Naive thymus-derived CD4-positive, alpha-beta T cell (primary cell): ENCODE measurements at places on chromosomes 13 and 19. TPM values are rescaled to one million over a fixed set of nuclear protein-coding genes. Genes with fewer than 3 reads are reported as not detected.

GRCh38 chr19:39507715-39508364 lies 7.1 kb upstream of the SELENOV start:
- DNase-seq, result no peak
- peak overlapping the region; percentile 52 for H3K4me3 ChIP-seq
- no peak overlapping the region for H3K27ac ChIP-seq
- peaks cover 4% of the 10 kb centered on the region for H3K4me1 ChIP-seq
- H3K36me3 ChIP-seq, result no peaks in the 10 kb centered on the region

RUVBL2 gene
- 90.2 and 94.0 TPM in 2 replicates for total RNA-seq

PGLYRP1 gene
- total RNA-seq, result not detected

- H3K36me3 ChIP-seq, result no peaks in the 10 kb centered on the region
- no peak overlapping the region for H3K4me3 ChIP-seq
- no peak for DNase-seq
- no peaks in the 10 kb centered on the region for H3K27me3 ChIP-seq
- peaks cover 7% of the 10 kb centered on the region for H3K4me1 ChIP-seq
These were observed 13.2 kb downstream of the CLEC4G start for GRCh38 chr19:7718668-7719067.

DNA sequence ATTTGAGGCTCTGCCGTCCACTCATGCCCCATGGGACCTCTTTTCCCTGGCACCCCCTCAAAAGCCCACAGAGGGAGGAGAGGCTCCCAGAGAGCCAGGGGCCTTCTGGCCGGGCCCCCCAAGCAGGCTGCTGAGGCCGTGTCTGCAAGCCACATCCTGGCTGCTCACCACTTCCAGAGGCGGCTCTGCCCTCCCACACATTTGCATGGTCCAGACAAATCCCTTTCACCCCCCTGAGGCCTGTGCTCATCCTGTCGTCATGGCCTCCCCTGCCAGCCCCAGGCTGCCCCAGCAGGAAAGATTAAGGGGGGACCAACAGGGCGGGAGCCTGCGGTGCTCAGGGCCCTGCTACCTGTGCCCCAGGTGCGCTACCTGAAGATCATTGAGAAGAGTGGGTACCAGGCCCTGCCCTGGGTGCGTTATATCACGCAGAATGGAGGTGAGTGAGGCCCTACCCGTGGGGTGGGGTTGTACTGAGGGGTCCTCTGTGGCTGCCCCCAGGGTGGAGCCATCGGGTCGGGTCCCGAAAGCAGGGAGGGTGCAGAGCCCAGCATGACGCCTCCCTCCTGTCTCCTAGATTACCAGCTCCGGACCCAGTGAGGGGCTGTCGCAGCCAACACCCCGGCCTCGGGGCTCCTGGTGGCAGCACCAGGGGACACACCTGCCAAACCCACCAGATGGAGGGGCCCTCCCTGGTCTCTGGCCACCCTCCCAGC lies 36.3 kb downstream of the AP1M1 start:
- DNase-seq, result no peak
- H3K27me3 ChIP-seq, result no peaks in the 10 kb centered on the region
- no peak overlapping the region for H3K4me3 ChIP-seq
- H3K36me3 ChIP-seq, result no peaks in the 10 kb centered on the region
- H3K27ac ChIP-seq, result no peak overlapping the region

DNA sequence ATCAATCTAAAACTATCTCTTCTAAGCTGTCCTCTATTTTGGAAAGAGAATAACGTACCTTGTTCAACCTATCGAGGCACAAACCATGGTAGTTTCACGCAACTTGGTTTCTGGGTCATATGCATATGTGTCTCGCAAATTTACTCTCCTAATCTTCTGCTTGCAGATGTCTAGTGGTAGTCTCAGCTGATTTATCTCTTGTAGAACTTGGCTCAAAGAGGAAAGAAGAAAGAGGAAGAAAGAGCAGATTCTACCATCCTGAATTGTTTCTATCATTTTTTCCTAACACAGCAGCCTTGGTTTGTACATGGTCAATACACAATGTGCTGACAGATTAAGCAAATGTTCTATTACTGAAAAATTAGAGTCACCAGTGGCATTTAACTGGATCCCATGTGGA lies 282.3 kb downstream of the SPRY2 start:
- H3K4me1 ChIP-seq, result no peaks in the 10 kb centered on the region
- H3K4me3 ChIP-seq, result no peak overlapping the region
- H3K36me3 ChIP-seq, result no peaks in the 10 kb centered on the region
- no peak overlapping the region for H3K27ac ChIP-seq

- no peaks in the 10 kb centered on the region for H3K27me3 ChIP-seq
- DNase-seq, result no peak
- no peaks in the 10 kb centered on the region for H3K36me3 ChIP-seq
These were observed 627.9 kb upstream of the KLF12 start for GRCh38 chr13:74761801-74762757.
